Activated T-cell treated with anti-CD3 and anti-CD28 coated beads, Interleukin-2, amount 50 U/mL, for 48 hours (primary cell): ENCODE measurements at places on chromosomes 6 and 20.

DNA sequence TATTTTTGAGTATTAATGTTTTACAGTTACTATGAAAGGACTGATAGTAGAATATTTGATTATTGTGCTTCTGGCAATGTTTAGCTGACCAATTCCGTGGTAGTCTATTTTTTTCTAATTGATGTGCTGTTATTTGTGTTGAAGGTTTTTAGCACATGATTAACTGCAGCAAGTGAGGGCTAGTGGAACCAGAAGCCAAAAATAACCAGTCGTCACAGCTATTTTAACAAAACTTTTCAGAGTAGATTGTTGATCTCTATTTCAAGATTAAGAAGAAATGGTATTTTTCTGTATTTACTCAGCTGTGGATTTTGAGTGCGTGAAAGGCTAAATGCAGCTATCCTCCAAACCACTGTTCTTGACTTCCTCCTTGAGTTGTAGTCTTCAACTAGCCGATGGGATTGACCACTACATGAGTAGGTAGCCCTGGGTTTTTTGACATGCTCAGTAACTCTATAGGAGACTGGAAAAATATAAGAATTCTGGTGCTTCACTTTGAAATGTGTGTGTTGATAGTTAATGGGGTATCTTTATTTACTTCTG lies 258.0 kb downstream of the ZFAND3 start:
- DNase-seq, result no peak

DNA sequence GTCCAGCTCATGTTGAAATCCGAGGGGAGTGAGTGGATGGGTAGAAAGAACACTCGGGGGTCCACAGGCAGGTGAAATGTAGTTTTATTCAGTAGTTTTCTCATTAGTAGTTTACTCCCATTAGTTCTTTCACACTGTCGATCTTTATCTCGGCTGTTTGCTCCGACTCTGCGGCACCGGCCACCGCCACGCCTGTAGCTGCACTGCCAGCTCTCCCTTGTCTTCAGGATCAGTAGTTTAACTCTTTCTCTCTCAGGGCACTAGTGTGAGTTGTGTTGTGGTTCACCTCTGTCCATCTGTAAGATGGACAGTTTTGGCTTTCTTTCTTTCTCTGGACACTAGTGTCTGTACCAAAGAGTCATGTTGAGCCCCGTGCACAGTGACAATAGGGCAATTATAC lies 195.7 kb downstream of the LMBRD1 start:
- DNase-seq, result no peak

DNA sequence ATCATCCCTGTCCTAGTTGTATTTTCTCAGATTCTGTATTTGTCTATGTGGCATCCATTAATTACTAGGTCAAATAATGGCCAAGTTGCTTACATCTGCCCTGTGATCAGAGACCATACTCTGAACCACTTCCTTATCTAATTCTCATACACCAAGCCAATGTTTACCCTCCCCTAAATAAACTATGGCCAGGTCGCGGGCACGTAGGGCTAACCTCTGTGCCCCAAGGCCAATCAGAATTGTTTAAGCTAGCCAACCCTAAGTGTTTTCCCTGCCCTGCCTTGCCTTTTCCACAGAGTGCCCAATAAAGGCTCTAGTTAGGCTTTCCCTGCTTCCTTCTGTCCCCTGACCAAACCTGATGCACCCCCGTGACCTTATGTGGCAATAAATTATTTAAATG lies 2.8 kb upstream of the CALHM4 start:
- DNase-seq, result no peak

DNA sequence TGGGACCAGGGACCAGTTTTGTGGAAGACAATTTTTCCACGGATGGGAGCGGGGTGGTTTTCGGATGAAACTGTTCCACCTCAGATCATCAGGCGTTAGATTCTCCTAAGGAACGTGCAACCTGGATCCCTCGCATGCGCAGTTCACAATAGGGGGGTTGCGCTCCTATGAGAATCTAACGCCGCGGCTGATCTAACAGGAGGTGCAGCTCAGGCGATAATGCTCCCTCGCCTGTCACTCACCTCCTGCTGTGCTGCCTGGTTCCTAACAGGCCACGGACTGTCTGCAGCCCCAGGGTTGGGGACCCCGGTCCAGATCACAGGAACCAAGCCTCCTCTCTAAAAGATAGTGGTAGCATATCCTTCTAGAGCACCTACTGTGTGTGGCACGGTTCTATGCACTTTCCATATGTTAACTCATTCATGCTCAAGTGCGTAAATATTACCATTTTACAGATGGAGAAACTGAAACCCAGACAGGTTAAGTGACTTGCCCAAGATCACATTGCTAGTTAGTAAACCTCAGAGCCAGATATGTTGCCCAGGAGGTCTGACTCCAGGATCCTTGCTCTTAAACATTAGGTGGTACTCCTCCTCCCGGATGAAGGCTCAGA lies 25.3 kb downstream of the SPDEF start:
- DNase-seq, result no peak

DNA sequence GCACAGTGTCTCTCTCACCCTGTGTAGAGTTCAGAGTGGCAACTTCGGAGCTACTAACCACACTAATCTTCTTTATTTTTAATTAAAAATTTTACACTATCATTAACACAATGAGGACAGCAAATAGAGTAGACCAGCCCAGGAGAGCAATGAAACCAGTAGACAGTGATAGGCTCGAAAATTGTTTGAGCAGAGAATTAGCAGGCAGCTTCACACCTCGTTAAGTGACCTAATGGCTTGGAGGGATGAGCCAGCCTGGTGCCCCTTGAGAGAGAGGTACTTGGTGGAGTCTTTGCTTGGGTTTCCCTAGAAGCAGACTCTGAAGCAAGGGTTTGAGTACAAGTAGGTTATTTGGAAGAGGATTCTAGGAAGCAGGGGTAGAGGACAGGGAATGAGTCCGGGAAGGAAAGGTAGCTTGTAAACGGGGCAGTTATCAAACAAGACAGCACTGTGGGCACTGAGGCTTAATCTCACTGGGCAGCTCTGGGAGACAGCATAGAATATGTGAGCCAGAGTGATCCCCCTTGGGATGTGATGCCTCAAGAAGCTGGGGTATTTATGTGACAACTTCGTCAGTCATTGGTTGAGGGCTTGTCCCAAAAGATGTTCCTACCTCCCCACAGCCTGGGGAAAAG lies 146.1 kb downstream of the PCSK2 start:
- DNase-seq, result no peak

DNA sequence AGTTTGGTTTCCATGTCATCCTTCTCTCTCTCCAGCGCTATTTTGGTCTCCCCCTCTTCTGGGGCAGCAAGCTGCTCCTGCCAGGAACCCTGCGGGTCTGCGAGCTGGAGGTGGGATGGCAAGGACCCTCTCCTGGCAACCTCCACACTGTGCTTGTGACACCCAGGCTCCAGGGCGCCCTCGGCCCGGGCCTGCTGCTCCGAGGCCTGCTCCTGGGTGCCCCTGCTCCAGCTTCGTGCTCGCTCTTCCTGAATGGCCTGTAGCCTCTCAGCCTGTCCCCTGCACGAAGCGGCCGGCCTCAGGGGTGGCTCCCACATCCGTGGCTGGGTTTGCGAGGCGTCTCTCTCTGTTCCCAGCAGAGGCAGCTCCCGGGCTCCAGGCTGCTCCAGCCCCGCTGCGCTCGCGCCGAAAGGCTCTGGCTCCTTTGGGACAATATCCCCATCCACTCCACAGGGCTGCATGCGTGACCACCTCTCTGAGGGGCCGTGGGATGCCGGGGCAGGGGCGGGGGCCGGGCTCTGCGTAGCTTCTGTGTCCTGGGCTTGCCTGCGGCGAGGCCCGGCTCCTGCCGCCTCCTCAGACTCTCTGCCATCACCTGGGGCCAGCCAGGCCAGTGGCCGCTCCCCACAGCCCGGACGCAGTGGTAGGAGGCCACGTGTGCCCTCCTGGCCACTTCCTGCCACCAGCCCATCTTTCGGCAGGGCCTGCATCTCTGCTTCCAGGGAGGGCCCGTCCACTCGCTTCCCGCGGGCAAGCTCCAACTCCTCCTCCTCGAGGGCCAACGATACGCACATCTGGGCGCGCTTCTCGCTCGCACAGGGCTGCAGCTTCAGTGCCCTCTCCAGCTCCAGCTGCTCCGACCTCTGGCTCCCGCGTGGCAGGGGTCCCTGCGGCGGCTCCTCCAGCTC lies 68.9 kb downstream of the GINS1 start:
- DNase-seq, result no peak

GRCh38 chr20:40156600-40157317 lies 532.3 kb downstream of the MAFB start:
- no peak for DNase-seq

DNA sequence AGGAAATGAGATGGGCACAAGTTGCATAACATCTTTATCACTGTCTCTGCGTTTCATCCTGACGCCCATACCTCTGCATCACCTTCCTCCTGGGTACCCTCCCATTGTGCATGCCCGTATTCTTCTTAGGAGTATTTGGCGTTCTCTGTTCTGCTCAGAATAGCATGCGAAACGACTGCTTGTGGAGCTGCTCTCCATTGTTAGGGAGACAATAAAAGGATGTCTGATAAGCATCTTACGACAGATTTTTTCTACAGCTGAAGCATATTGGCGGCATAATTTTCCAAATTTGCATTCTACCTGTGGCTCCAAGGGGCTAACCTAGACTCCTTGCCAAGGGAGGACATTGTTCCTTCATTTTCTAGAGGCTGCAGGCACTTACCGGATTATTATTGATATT lies 118.6 kb downstream of the EDN1 start:
- no peak for DNase-seq

DNA sequence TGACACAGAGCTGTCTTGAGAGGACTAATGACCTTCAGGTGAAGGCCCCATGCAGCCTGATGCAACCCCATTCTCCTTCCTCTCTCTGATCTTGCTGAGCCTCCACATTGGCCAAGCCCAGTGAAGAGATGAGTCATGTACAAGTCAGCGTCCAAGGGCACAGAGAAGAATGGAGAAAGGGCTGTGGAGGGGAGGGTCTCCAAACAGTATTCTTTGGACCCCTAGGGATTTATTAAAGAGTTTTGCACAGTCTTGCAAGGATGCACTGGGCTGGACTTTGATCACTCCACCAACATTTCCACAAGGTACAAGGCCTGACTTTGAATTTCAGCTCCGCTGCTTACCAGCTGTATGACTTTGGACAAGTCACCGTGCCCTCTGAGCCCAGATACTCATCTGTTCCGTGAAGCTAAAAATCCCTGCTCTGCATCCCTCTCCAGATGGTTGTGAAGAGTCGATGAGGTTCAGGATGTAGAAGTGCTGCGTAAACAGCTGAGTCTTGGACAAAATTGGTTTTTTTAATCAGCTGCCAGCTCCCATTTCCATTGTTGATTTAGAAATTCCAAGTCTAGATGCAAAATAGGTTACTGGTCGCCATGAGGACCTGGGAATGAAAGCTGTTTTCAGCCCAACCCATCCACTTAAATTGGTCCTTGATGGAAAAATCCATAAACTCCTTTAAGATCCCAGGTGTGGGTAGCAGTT lies 14.1 kb upstream of the KCNG1 start:
- DNase-seq, result no peak

GRCh38 chr20:36275011-36275410 lies 31.1 kb upstream of the DLGAP4 start:
- DNase-seq, result no peak

- DNase-seq, result no peak
These were observed 21.9 kb upstream of the C6orf62 start for GRCh38 chr6:24740861-24741260.

DNA sequence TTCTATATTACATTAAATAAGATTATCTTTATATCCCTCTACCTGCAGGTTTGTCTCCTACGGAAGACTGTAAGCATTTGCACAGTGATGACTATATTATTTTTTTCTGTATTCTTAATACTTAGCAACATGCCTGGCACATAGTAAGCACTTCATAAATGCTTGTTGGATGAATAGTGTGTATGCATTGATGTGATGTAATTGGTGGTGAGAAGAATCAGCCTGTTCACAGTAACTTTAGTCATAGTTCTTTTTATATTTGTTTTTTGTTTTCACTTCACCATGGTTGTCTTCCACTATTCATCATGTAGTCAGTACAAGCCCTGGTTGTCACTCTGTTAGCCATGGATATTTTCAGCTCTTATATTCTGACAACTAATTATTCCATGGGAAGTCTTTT lies 184.0 kb upstream of the FLRT3 start:
- no peak for DNase-seq

DNA sequence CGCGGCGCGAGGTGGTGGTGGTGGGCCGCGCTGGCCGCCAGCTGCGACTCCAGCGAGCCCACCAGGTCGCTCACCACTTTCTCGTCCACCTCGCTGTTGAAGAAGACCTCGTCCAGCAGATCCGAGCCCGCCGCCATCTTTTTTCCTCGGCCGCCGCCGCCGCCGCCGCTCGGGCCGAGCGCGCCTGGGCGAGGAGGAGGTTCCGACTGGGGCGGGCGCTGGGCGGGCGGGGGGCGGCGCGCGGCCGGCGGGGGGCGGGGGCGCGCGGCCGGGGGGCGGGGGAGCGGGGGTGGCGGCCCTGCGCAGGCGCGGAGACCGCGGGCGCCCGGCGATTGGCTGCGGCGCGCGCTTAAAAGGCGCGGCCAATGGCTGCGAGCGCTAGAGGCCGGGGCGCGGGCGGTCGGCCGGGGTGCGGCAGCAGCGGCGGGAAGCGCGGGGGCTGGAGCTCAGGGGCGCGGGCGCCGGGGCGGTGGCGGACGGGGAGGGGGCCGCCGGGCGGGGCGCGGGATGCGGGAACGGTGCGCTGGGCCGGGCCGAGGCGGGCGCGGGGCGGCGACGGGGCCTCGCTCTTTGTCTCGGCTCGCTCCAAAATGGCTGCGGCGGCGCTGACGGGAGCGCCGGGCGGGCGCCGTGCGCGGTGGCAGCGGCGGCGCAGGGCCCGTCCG lies at the start of gene TAF4:
Gene TAF4 (minus strand): TSS at position 208 of the 665 bp plus-strand sequence. CDS start 71 bp downstream, at position 137.
- DNase-seq, result peak; percentile 88

DNA sequence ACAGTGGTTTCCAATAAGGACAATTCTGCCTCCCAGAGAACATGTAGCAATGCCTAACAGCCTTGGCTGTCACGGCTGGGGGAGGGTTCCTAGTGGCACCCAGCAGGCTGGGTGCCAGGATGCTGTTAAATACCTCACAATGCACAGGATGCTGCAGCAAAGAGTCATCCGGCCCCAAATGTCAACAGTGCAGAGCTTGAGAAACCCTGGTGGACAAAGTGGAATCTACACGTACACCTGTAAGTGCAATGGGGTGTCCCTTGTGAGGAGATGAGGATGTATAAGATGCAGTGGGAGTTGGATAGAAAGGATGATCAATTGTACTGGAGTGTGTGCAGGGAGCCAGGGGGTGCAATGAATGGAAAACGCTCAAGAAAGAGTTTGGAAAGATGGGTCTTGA lies 142.4 kb downstream of the FNDC1 start:
- no peak for DNase-seq

GRCh38 chr20:48891235-48892048 lies 30.1 kb upstream of the ARFGEF2 start:
- DNase-seq, result no peak

DNA sequence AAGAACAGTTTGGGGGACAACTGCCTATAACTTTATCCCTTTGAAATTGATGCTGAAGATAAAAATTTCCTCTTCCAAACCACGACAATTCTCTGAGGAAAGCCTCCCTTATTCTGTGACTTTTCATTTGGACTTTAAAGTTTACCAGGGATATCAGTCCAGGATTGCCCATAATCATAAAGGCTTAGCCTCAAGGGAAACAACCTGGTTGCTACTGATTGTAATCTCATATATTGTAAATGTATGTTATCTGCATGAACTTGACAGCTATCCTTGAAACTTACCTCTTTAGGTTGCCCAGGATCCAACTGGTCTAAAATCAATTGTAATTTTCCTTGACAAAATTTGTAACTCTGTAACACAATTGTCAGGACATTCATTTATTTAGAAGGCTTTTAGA lies 23.8 kb downstream of the TBC1D32 start:
- no peak for DNase-seq
